ENCODE measurements at places on chromosomes 16 and 17.

DNA sequence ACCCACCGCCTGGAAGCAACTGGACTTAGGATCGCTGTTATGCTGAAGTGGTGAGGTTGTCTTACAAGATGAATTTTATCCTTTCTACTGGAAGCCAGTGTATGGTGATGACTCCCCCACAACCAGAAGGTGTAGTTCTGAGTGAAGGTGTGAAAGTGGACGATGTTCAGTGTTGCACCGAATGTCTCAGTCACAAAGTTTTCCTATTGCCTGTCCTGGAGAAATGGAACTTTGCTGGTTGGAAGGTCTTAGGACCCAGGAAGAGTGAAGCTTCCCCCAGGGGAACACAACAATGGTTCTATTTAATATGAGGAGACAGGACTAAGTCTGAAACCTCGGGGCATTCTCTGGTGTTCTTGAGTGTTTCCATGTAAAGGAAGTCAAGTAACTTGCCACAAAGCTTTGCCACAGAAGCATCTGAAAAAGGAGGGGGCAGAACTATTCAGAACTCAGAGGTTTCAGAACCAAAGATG lies 44.2 kb downstream of the USP22 start:
- DNase-seq: no peak

DNA sequence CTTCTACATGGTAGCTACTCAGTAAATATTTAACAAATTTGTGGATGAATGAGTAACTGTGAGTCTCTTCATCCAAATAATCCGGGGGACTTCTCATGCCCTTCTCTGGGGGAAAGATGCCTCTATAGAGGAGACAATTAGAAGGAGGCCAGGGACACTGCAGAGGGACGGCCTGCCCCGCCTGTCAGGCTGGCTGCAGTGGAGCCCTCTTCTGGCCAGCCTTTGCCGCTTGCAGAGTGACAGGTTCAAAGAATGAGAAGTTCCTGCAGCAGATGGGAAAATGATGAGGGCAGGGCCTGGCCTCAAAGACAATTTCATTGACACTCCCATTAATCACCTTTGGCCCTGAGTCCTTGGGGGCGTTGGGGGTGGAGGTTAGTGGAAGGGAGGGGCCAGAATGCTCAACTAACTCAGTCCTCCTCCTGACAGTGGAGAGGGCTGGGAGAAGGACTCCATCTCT lies 339.0 kb downstream of the MAF start:
- peak; percentile 30 for DNase-seq

- DNase-seq: no peak
These were observed 29.5 kb upstream of the WWOX start for GRCh38 chr16:78069913-78070312.

DNA sequence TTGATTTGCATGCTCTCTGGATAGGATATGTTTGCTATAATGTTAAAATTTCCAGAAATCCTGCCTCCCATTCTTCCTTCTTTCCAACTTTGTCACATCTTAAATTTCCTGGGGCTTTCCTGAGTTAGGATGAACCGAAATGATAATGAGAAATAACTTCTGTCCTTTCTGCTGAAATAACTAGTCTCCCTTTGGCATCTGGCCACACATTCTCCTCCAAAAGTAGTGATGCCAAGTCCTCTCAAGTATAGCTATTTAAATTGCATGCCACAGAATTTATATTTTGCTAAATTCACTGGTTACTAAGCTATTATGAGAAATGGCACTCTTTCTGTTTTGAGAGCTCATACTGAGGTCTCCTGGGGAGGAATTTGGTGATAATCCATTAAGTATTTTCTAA lies 30.6 kb downstream of the FAM20A start:
- DNase-seq: no peak

- DNase-seq: no peak
These were observed 34.1 kb downstream of the FAM20A start for GRCh38 chr17:68567035-68567434.

- no peak for DNase-seq
These were observed 203.8 kb upstream of the HSBP1 start for GRCh38 chr16:83603723-83604570.

- DNase-seq: peak; percentile 30
These were observed 43.2 kb upstream of the DNAJA2 start for GRCh38 chr16:47016700-47017133.

GRCh38 chr17:60817192-60817591 lies 139.5 kb downstream of the BCAS3 start:
- DNase-seq: no peak

GRCh38 chr16:76755496-76755895 lies 435.5 kb upstream of the MON1B start:
- no peak for DNase-seq

DNA sequence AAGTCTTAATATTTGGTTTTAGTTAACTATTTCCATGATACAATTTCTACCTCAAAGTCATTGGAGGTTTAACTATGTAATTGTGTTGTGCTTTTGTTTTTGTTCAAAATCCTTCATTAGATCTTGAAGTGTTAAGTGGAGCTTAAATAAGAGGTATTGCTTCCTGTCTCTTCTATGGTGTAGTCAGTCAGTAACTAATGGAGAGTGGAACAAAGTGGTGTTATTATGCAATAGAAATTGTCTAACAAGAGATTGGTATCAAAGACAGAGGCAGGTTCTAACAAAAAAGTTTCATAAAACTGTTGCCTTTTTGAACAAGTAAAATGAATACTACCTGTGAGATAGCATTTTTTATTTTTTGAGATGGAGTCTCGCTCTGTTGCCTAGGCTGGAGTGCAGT lies 45.2 kb downstream of the GRB7 start:
- DNase-seq: no peak

GRCh38 chr17:44202756-44203155 lies 3.1 kb upstream of the ATXN7L3 start:
- no peak for DNase-seq

DNA sequence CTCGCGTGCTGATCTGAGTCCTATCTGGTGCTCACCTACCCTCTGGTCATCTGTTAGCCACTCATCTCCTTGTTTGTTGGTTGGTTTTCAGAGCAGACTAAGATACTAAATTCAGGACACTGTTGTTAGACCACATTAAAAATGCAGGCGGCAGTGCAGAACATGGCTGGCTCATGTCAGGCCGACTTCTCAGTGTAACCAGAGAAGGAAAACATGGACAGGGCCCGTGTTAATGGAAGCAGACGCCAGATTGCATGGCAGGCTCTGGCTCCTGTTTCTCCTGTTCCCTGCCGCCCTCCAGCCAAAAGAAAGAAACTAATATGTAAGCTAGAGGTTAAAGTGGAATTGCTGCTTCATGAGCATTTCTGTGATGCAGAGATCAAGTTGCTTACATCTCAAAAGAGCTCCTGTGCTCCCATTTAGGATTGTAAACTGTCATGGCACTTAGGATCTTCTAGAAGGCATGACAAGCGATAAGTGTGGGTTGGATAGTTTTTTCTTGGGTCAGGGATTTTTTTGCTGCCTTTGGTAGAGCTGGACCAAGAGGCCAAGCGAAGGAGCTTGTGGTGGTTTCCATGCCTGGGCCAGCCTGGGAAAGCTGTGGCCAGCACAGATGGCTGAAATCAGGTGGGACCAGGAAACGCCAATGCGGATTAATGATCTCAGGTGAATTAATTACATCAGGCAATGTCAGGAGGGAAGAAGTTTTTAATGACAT lies 56.1 kb downstream of the YPEL2 start:
- no peak for DNase-seq

GRCh38 chr17:39229274-39229913 lies 3.6 kb upstream of the STAC2 start:
- no peak for DNase-seq

DNA sequence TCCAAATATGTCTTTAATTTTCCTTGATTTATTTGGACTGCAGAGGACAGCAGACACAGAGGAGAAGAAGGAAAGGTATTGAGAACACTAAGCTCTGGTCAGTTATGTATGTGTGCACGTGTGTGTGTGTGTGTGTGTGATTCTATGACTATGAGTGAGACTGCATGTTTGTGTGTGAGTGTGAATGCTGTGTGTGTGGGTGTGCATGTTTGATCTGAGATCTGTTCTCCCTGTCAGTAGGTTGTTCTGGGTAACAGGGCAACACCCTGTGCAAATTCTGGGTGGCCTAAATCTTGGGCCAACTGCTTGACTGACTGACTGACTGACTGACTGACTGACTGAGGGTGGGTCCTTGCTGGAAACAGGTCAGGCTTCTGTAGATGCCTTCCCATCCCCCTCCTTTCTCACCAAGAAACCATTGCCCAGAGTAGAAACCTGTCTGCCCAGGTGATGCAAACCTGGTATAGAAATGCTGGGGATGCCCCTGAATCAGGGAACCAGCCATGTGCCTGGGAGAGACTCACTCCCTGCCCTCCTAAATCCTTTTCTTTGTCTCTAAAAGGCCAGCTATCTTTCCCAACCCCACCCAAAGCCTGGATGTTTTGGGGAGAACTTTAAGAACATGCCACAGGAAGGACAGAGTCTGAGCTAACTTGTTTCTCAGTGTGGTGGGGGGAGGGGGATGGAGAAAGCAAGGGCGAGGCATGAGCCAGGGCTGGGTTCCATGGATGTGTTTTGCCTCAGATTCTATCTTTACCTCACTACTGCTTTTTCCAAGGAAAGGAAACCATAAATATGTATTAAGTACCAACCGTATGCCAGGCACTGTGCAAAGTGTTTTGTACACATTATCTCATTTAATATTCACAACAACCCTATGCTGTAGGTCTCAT lies 4.5 kb upstream of the NR1D1 start:
- no peak for DNase-seq

DNA sequence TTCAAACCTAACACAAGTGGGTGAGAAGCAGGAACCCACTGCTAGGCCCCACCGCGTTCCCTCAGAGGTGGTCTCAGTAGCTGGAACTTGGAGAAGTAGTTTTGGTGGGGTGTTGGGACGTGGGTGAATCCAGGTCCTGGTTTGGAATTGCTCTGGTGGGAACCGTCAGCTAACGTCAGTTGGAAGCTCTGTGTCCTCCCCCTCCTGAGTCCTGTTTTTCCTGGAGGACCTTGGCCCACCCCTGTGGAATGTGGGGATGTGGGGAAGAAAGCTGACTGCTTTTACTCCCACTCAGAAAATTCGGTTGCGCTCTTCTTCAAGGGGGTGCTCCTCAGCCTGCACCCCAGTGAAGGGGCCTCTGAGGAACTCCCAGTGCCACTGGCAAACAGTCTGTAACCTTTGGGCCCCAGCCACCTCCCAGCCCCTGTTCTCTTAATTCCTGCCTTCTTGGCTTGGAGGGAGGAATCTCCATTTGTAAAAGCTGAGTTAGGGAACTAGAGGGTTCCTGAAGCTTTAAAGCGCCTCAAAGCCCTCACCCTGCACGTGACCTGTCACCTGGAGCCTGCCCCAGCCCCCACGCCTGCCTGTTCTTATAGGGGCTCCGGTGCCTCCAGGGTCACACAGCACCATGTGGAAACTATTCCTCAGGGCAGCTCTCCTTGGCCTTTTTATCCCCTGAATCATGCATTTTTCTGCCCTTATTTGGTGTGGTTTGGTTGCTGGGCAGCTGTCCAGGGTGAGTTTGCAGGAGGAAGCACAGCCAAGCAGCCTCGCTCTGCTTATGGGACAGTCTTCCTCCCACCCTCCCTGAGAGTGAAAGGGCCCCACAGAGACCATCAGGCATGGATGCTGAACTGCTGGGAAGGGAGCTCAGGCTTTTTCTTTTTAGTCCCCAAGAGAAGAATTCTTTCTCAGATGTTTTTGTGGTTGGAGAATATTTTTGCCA lies 16.2 kb upstream of the NAGLU start:
- DNase-seq: no peak

DNA sequence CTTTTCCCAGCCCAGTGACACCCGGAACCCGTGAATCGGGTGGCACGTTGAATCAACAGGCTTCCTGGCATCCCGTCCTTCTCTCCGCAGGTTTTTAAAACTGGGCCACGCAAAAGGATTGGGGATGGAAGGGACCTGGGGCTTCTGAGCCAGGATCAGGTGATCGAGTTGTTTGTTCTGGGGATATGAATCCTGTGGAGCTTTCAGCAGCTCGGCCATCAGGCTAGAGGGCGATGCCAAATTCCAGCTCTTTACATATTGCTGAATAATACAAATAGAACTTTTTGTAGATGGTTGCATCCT lies 473 bp downstream of the SUPT6H start:
- no peak for DNase-seq

DNA sequence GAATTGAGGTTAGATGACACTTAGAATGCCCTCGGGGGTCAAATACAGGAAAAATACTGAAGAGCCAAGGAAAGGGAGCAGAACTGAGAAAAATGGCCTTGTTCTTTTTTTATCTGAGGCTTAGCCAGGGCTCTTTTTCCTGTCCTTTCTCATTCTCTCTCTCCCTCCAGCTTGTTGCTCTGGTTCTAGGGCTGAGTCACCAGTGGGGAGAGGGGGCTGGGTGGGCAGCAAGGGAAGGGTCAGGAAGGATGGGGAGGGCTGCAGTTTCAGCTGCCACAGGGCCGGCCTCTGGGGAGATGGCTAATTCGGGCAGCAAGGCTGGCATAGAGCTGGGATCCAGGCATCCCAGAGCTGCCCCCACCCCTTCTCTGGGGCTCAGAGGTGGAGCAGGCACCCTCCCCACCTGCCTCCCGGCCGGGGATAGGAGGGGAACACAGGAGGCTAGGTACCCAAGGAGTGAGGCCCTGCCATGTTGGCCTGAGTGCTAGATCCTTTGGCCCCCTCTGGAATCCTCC lies 3.9 kb downstream of the ITGA3 start:
- DNase-seq: no peak

DNA sequence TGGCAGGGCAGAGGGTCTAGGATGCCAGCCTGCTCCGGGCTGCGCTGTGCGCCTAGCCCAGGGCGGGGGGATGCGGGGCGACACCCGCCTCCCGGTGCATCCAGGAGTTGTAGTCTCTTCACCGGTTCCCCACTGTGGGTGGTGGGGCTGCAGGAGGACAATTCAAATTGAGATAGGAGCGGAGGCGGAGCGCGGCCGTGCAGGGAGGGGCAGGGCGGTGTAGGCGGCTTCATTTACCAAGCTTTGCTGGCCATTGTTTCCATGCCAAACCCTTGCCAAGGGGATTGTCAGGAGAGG lies 2047.4 kb downstream of the TP53TG3F start:
- DNase-seq: no peak

- no peak for DNase-seq
These were observed 1.2 kb upstream of the AMFR start for GRCh38 chr16:56426585-56426984.

- no peak for DNase-seq
These were observed 380.7 kb upstream of the PSMD7 start for GRCh38 chr16:73915935-73916334.

- DNase-seq: no peak
These were observed 668.8 kb downstream of the WWOX start for GRCh38 chr16:78768226-78768625.

- DNase-seq: no peak
These were observed 54.3 kb upstream of the RBFOX3 start for GRCh38 chr17:79664930-79665737.
